GM23248 (cell line): ENCODE measurements at places on chromosomes 5 and 9. TPM values are rescaled to one million over a fixed set of nuclear protein-coding genes. Genes with fewer than 3 reads are reported as not detected.

Gene PLK2
- 92.3 and 122 TPM in 2 replicates for total RNA-seq

Gene LIFR
- 6.9 and 16.4 TPM in 2 replicates for total RNA-seq

DNA sequence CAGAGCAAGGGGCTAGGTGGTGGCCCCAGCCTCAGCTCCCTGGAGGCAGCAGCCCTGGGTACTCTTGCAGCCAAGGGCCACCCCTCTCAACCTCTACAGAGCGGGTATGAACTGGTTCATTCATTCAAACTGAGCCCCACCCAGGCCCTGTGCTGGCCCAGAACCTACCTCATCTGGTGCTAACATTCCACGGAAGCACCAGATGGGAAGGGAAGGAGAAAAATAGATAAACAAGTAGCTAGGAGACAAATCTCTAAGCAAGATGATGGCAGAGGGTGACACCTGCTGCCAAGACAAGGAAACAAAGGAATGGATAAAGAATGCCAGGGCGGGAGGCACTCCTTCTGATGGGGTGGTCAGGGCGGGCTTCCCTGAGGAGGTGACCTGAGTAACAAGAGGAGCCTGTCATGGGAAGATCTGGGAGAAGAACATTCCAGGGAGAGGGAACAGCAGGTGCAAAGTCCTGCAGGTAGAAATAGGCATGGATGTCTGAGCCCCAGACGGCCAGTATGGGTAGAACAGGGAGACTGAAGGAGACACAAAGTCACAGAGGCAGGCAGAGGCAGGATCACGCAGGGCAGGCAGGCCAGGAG is 6.1 kb downstream of the ST6GALNAC4 start:
- peak; percentile 66 for DNase-seq

- no peak for DNase-seq
These were observed 357.1 kb downstream of the CDH18 start for GRCh38 chr5:19630876-19631275.
